ENCODE measurements at places on chromosomes 11 and 22.

DNA sequence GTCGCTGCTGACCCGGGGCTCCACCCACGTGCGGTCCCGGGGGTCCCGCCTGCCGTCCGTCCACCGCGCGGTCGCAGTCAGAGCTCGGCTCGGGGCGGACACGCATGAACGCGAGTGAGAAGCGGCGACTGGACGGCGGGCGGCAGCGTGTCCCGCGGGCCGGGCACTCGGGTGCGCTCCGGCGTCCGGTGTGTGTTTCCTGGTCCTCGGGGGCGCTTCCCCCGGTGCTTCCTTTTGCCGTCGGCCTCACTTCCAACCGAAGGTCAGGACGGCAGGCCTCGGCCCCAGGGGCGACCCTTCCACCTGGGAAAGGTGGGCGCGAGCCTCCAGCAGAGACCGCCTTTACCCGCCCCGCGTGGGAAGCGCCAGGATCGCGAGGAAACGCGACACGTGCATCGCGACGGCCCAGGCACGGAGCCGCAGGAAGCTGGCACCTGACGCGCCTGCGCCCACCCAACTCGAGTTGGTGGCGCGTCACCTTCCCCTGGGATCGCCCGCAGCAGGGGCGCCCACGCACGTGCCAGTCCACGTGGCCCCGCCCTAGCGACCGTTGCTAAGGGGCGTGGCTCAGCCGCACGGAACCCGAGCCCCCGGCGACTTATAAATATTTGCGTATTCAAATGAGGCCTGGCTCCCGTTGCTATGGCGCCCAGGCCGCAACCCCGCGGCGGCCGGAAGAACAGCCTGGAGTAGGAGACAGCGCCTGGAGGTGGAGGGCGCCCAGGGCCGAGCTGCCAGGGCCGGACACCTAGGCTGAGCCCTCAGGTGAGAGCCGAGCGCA, at the start of gene LRRC56:
Gene LRRC56, plus strand, starts transcription at position 687 of the 781 bp plus-strand sequence. CDS start 3,158 bp downstream, outside the sequence.
- DNase-seq: peak; percentile 85

DNA sequence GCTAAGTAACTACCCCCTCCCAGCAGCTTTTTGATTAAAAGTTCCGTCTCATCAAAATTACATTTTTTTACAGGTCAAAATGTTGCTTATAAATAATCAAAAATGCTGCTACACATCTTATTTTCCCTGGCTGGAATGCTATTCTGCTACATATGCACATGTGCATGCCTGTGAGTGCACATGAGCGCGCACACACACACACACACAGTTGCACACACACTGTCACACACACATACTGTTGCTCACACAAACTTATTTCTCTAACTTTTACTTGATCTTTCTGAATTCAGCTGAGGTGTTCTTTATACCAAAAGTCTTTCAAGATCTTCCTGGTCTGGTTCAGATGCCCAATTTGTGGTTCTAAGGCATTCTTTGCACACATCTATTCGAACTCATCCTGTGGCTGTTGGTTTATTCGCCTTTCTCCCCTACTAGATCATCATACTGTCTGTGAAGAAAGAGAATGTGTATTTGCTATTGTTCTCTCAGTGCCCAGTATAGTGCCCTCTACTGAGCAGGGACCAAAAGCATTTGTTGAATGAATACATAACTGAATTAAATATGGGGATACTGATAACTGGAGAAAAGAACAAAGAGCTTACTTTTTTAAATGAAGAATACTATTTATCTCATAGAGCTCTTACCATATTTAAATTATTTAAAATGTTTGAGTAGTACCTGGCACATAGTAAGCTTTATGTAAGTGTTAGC, 68.1 kb upstream of the CCDC179 start:
- DNase-seq: no peak

DNA sequence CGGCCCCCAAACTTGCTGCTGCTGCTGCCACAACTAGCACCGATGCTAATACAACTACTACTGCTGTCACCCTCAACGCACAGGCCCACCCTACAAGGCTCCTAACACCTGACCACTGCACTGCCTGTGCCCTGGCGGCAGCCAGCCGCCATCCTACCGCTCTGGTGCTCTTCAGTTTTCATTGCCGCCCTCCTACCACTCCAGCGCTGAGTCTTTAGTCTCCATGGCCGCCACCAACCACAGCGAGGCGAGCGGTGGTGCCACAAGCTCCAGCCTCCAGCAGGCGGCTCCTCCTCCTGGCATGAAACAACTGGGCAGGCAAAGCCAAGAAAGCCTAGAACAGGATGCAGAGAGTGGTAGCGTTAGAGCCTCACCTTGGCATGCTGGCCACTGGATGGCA, 5.0 kb upstream of the RFPL3 start:
- no peak for DNase-seq

DNA sequence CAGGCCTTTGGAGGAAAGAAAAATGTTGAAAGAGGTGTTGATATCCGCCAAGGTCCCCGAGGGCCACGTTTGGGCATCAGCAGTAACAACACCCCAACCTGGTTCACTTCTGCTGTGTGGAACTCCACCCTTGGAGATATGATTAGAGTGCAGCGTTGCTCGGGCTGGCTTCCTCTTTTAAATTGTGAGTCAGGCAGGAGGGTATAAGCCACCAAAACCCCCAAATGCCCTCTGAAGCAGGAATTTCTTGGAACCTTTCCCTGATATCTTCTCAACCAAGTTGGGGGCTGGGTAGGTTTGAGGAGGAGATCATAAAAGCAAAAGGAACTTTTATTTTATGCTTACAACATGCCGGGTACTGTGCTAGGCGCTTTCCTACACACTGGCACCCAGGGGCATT, 6.4 kb upstream of the C11orf96 start:
- DNase-seq: no peak

- DNase-seq: no peak
These were observed 27.2 kb downstream of the TMPRSS6 start for GRCh38 chr22:37082251-37082873.

Measured in activated CD8-positive, alpha-beta memory T cell treated with anti-CD3 and anti-CD28 coated beads for 4 hours (primary cell).